Naive B cell (primary cell): ENCODE measurements at places on chromosomes 12 and 14. TPM values are rescaled to one million over a fixed set of nuclear protein-coding genes. Genes with fewer than 3 reads are reported as not detected.

DNA sequence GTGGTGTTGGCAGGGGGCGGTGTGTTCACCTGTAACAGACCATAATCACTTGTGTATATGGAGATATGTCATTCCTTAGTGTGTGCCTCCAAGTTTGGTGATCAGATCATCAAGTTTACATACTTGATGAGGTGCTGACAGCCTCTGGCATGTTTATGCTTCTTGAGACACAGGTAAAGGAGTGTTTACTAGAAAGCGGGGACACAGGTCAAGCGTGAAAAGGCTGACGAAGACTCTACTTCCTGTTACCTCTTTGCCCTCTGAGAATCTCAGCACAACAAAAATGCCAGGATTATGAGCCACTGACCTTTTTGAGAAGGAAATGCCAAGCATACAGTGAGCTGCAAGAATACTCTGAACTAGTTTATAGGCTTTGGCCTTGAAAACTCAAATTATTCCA is 29.6 kb downstream of the PRDM4 start:
- H3K27me3 ChIP-seq = no peaks in the 10 kb centered on the region
- peaks cover 20% of the 10 kb centered on the region for H3K36me3 ChIP-seq
- H3K4me1 ChIP-seq = peaks cover 47% of the 10 kb centered on the region

DNA sequence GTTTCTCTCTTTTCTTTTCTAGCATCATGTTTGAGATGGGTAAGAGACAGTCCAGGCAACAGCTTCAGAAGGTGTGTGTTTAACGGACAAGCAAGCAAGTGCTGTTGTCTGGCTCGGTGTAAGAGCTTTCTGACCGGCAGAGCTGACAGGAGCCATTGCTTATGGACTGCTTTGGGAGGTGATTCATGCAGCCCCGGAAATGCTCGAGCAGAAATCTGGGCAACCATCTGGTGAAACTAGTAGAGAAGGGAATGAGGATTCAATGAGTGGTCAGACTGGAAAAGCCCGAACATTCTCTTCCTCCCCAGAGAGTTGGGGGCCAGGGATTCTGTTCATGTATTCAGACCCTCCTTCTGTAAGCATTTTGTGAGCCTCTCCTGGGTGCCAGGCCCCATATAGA is 24.4 kb downstream of the TUNAR start:
- DNase-seq = no peak
- peaks cover 44% of the 10 kb centered on the region for H3K27me3 ChIP-seq
- H3K27ac ChIP-seq = no peak overlapping the region

The MYH7 gene
- polyA plus RNA-seq = not detected

The GNB3 gene
- polyA plus RNA-seq = not detected

DNA sequence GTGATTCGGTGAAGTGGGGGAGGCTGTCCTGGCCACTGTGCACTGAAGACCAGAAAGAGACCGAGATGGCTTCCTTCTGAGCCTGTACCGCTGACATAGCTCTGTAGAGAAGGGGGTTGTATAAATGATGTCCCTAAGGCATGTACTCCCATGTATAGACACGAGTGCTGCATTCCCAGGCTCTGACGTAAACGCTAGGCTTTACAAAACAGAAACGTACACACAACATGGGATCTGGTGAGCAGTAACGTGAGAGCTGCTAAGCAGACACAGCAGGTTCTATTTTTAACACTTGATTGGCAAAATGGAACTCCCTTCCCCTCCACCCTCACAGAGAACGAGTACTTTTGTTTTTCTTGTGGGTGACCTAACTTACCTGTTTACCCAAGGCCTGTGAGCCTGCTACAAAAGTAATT is 35.9 kb downstream of the ACADS start:
- H3K4me3 ChIP-seq = no peak overlapping the region
- H3K27me3 ChIP-seq = no peaks in the 10 kb centered on the region
- no peak for DNase-seq
- peaks cover 29% of the 10 kb centered on the region for H3K36me3 ChIP-seq
- H3K27ac ChIP-seq = no peak overlapping the region

DNA sequence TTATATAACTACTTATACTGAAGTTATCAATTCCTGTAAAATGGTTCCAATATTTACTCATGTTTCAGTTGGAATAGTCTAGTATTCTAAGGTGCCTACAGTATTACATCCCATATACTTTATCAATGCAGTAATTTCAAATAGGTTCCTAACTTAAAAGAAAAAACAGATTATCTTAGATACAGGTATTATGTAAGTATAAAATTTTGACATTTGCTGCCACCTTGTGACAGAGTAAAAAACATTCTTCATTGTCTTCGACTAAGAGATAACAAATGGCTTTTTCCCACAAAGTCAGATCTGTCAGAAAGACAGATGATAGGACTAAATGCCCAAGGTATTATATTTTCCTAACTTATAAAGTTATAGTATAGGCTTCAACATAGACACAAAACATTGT is 78.7 kb downstream of the TXNDC16 start:
- H3K27ac ChIP-seq = no peak overlapping the region
- no peaks in the 10 kb centered on the region for H3K27me3 ChIP-seq
- no peak overlapping the region for H3K4me3 ChIP-seq
- peak; percentile 12 for DNase-seq
- no peaks in the 10 kb centered on the region for H3K4me1 ChIP-seq

The SLCO1C1 gene
- not detected for polyA plus RNA-seq

- peak overlapping the region; percentile 49 for H3K27ac ChIP-seq
- H3K4me3 ChIP-seq = peak overlapping the region; percentile 38
- no peak for DNase-seq
- H3K4me1 ChIP-seq = peaks cover 11% of the 10 kb centered on the region
Observed at GRCh38 chr12:87280893-87281292, 748.3 kb downstream of the C12orf50 start.

DNA sequence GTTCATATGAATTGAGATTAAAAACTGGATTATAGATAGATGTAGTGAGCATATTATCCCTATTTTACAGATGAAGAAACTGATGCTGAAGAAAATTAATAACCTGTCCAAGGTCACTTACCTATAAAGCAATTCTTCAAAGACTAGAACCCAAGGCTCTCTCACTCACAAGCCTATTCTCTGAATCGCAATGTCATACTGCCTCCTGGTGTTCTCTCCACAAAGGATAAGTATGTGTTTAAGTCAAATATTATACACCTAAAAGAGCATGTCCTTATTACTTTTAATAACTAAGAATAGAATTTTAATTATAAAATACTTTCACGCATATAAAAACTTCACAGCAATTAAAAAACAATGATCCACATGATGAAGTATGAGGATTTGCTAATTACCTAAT is 721.3 kb upstream of the USP15 start:
- no peak for DNase-seq
- no peaks in the 10 kb centered on the region for H3K36me3 ChIP-seq
- no peaks in the 10 kb centered on the region for H3K27me3 ChIP-seq
- no peaks in the 10 kb centered on the region for H3K4me1 ChIP-seq
- H3K27ac ChIP-seq = no peak overlapping the region
- H3K4me3 ChIP-seq = no peak overlapping the region

DNA sequence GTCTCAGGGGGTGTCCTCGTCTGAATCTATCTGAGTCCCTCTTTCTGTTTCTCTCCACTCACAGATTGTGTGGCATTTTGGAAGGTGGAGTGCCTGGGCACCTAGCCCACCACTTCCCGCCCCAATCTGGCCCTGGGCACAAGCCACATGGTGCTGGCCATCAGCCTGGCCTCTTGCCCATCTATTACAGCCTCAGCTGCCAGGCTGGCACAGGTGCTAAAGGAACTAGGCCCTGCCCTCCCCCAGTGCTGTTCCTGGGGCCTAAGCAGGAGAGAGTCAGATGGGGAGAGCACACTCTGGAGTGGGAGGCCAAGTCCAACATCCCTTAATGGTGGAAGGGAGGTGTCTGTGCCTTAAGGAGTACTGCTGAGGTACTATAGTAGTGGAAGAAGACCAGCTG is 8.3 kb upstream of the CALCOCO1 start:
- H3K27me3 ChIP-seq = peaks cover 69% of the 10 kb centered on the region
- no peak overlapping the region for H3K27ac ChIP-seq

The IFI27 gene
- polyA plus RNA-seq = not detected

GRCh38 chr12:53579545-53579955 is 46.6 kb downstream of the ATF7 start:
- H3K4me3 ChIP-seq = no peak overlapping the region
- no peak overlapping the region for H3K27ac ChIP-seq
- peaks cover 30% of the 10 kb centered on the region for H3K4me1 ChIP-seq
- H3K27me3 ChIP-seq = no peaks in the 10 kb centered on the region
- H3K36me3 ChIP-seq = no peaks in the 10 kb centered on the region

The TRMT5 gene
- polyA plus RNA-seq = 5.6 TPM
